ENCODE measurements at places on chromosomes 13 and 19.

GRCh38 chr13:59086147-59086546, 1077.6 kb downstream of the DIAPH3 start:
- DNase-seq: no peak

DNA sequence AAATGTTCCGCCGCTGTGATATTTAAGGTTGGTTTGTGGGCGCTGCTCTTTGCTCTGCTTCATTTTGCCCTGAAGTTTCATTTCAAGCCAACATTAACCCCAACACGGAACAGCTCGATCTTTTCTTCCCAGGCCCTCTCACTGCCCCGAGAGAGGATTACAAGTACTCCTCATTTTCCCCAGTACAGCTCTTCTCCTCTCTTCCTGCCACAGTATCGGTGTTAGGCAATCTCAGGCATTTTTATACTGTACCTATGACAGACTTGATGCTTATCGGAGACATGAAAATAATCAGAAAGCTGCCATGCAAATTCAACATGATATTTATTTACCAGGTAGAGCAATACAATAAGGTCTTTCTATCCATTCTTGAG, 1.3 kb upstream of the EDNRB start:
- DNase-seq: no peak

- peak; percentile 79 for DNase-seq
These were observed 3.9 kb upstream of the PLPP2 start for GRCh38 chr19:294946-295686.

- DNase-seq: no peak
These were observed 1.2 kb downstream of the C2CD4C start for GRCh38 chr19:407511-408440.

DNA sequence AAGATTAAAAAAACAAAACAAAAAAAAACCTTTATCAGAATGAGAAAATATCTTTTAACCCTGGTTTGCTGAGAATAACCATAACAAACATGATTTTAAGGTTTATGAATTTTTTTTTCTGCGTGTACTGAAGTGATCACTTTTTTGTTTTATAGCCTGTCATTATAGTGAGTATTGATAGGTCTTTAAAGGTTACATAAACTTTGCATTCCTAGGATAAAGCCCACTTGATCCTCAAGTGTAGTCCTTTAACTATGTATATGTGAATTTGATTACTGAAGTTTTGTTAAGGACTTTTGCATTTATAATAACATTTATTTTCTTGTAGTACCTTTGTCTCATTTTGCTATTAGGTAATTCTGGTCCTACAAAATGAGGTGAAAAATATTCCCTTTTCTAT, 709.8 kb upstream of the PCDH20 start:
- DNase-seq: no peak

- no peak for DNase-seq
These were observed 38.7 kb upstream of the GARRE1 start for GRCh38 chr19:34215666-34216038.

DNA sequence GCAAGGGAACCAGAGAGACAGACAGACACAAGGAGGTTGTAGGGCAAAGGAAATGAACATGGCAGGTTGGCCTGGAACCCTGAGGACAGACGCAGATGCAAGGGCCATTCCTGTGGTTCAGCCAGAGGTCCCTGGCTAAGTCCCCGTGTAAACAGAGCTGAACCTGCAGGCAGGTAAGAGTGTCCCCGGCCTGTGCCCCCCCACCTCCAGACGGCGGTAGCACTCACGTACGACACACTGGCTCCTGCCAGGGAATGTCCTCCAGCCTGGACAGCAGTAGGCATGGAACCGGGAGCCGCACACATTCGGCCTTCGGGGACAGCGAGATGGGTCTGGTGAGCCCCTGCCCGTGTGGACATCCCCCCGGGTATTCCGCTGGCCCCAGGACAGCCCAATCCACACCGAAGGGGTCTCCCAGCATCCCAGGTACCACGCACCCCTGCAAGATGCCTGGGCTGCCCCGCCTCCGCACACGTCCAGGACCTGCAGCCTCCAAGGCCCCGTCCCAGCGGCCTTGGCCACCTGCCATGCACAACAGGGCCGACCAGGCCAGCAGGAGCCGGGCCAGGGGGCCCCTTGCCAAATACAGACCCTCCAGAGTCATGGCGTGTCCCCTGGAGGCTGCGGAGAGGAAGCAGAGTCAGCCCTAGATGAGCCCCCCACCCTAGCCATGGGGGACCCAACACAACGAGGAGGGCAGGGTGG, 2.4 kb downstream of the FBN3 start:
- DNase-seq: no peak

DNA sequence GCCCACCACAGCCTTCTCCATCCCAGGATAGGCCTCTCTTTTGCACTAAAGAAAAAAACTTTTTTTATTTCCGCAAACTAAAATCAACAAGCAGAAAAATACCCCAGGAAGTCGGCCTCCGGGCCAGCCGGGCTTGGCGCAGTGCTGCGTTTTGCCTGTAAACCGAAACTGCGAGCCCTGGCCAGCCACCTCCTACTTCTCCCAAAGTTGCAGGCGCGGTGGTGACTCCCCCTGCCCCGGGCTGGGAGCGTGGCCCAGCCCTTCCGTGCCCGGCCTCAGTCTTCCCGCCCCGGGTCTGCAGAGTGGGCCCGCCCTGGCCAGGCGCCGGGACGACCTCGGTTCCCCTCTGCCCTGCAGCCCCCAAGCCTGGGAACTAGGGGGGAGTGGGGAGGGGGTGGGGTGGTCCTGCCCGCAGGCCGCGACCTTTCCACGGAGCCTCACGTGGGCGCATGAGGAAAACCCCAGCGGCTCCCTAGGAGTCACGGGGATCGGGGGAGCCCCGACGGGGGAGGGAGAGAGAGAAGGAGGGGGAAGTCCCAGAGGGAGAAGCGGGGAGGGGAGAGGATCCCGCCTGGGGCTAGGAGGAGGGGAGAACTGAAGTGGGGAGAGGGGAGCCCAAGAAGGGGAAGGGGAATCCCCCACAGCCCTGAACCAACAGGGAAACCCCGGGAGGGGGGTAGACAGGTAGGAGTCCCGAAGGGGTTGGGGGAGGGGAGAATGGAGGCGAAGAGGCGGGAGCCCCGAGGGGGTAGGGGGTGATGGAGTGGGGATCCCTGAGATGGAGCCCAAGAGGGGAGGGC, 3.0 kb downstream of the GADD45B start:
- peak; percentile 57 for DNase-seq

- DNase-seq: no peak
These were observed 147.0 kb downstream of the FGF9 start for GRCh38 chr13:21817878-21818277.

GRCh38 chr13:48214519-48215121, 18.4 kb upstream of the ITM2B start:
- no peak for DNase-seq

DNA sequence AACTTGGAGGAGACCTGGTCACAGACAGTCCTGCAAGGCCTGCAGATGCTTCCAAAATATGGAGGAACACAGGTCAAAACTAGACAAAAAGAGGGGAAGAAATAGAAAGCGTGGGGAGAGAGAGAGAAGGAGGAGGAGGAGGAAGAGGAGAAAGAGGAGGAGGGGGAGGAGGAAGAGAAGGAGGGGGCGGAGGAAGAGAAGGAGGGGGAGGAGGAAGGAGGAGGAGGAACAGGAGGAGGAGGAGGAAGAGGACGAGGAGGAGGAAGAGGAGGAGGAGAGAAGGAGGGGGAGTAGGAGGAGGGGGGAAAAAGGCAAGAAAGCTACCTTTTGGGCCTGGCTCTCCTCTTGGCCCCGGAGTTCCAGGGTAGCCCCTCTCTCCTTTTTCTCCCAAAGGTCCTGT, 105.8 kb downstream of the COL4A1 start:
- DNase-seq: no peak

DNA sequence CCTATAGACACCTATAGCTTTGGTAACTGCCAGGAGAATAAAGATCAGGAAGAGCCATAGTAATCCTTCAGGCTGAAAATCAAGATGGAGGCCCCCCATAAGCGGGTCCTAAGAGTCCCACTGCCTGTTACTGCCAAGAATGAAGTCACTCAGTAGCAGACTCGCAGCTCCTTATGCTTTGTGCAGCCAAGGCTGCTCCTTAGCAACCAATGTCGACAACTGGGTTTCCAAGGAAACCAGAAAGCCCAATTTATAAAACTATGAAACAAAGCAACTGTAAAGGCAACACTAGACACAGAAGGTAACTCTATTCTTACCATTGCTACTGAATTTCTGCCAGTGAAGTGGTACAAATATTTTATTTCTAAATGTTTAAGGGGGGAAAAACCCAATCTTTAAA, 56.5 kb downstream of the DCLK1 start:
- no peak for DNase-seq

GRCh38 chr19:48530066-48530720, 18.6 kb upstream of the LMTK3 start:
- no peak for DNase-seq

- no peak for DNase-seq
These were observed 650.8 kb upstream of the KLF12 start for GRCh38 chr13:74784959-74785358.

GRCh38 chr19:55578761-55579747, 1.6 kb downstream of the ZNF579 start:
- DNase-seq: no peak

DNA sequence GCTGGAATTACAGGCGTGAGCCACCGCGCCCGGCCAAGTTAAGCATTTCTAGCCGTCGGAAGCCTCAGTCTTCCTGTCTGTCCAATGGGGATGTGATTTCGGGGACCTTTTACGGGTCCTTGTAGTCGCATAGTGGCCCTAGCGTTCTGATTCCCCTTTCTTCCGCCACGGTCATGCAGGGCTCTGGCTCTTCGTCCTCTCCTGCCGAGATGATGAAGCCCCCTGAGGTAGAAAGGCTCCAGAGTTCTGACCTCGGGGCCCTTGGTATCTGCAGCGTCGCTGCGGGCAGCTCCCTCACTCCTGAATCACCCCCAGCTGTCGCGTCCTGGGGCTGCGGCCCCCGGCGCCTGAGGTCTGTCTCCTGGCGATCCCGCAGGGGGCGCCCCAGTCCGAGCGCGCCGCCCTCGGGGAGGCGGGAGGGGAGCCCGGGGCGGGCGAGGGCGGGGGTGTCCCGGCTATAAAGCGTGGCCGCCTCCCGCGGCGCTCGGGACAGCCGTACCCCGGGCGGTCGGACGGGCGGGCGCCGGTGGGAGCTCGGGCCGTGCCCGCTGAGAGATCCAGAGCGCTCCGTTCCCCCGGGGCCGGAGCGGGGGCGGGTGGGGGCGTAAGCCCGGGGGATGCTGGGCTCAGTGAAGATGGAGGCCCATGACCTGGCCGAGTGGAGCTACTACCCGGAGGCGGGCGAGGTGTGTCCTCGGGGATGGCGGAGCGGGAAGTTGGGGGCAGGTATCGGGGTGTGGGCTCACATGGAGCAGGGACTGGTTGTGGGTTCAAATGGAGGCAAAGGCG, at the start of gene FOXA3:
FOXA3 (plus strand) TSS at position 487 of the 789 bp plus-strand sequence; CDS start at position 618, 131 bp downstream.
- peak; percentile 77 for DNase-seq
